ENCODE measurements at places on chromosomes 12 and 14. TPM values are rescaled to one million over a fixed set of nuclear protein-coding genes. Genes with fewer than 3 reads are reported as not detected.
A peak's percentile ranks its signal among the peaks of the same experiment; 100 is the strongest.

- no peaks in the 10 kb centered on the region for H3K27me3 ChIP-seq
- no peak overlapping the region for H3K27ac ChIP-seq
Measured at GRCh38 chr14:99147366-99147740, 124.6 kb downstream of the BCL11B start.

DNA sequence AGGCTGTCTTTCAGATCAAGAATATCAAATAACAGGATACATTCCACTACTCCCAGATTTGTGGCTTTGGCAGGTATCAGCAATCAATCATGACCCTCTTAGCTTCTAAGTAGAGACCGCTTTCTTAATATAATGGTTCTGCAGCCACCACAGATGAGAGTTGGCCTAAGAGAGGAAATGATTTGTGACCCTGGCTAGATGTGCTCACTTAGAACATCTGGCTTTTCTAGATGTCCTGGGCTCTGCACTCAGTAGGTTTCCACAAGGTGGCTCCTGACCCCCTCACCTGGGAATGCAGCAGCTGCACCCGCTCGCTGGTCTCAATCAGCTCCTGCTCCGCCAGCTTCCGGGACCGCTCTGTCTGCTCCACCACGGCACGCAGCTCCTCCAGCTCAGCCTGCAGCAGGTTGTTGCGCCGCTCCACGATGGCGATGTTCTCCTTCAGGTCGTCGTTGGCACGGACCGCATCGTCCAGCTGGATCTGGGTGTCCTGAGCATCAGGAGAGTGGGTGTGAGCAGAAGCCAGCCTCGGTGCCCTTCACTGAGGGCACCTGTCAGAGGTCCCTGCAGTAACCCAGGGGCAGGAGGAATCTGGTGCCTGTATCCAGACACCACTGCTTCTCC is 8.9 kb downstream of the CMTM5 start:
- H3K4me1 ChIP-seq = no peaks in the 10 kb centered on the region
- no peak for DNase-seq
- H3K27me3 ChIP-seq = no peaks in the 10 kb centered on the region

KLHDC1 gene
- 4.1 TPM for total RNA-seq

- no peak overlapping the region for H3K4me3 ChIP-seq
- H3K4me1 ChIP-seq = peaks cover 7% of the 10 kb centered on the region
- DNase-seq = no peak
- no peaks in the 10 kb centered on the region for H3K27me3 ChIP-seq
- H3K27ac ChIP-seq = no peak overlapping the region
Measured at GRCh38 chr14:81427348-81428058, 27.4 kb upstream of the STON2 start.

- H3K4me3 ChIP-seq = no peak overlapping the region
- DNase-seq = no peak
- H3K27me3 ChIP-seq = no peaks in the 10 kb centered on the region
- no peak overlapping the region for H3K27ac ChIP-seq
Measured at GRCh38 chr14:22314183-22314820, 274.7 kb downstream of the DAD1 start.

GRCh38 chr12:56046027-56046780 is 4.5 kb downstream of the RPS26 start:
- H3K27ac ChIP-seq = no peak overlapping the region
- H3K4me3 ChIP-seq = no peak overlapping the region
- no peaks in the 10 kb centered on the region for H3K27me3 ChIP-seq
- DNase-seq = no peak

SMOC1 gene
- 43.7 TPM for total RNA-seq

TPPP2 gene
- 5.9 TPM for total RNA-seq

GRCh38 chr12:5384015-5384414 is 47.9 kb upstream of the NTF3 start:
- H3K4me1 ChIP-seq = no peaks in the 10 kb centered on the region
- no peaks in the 10 kb centered on the region for H3K36me3 ChIP-seq
- H3K27me3 ChIP-seq = no peaks in the 10 kb centered on the region
- H3K4me3 ChIP-seq = no peak overlapping the region

SNRPF gene
- 10.5 TPM for total RNA-seq

GRCh38 chr12:89731089-89731488 is 22.5 kb upstream of the ATP2B1 start:
- no peaks in the 10 kb centered on the region for H3K36me3 ChIP-seq
- no peak overlapping the region for H3K4me3 ChIP-seq

DNA sequence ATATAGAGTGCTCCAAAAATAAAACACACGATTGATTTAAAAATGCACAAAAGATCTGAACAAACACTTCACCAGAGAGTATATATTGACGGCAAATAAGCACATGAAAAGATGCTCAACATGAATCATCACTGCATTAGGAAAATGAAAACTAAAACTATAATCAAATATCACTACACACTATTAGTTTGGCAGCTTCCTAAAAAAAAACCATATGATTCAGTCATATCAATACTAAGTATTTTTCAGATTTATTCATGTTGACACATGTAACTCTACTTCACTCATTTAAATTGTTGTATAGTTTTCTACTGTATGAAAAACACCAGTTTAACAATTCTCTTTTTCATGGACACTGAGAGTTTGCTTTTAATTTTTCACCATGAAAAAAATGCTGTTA is 41.6 kb downstream of the EXOC5 start:
- H3K27ac ChIP-seq = no peak overlapping the region
- peaks cover 21% of the 10 kb centered on the region for H3K36me3 ChIP-seq
- no peak overlapping the region for H3K4me3 ChIP-seq
- no peaks in the 10 kb centered on the region for H3K4me1 ChIP-seq
- DNase-seq = no peak
- no peaks in the 10 kb centered on the region for H3K27me3 ChIP-seq

ACOT2 gene
- total RNA-seq = 51.2 TPM

RAB3IP gene
- total RNA-seq = 11.7 TPM

GRCh38 chr14:100022772-100023451 is 42.3 kb upstream of the EVL start:
- no peak for DNase-seq
- no peak overlapping the region for H3K27ac ChIP-seq
- no peak overlapping the region for H3K4me3 ChIP-seq
- no peaks in the 10 kb centered on the region for H3K36me3 ChIP-seq

DNA sequence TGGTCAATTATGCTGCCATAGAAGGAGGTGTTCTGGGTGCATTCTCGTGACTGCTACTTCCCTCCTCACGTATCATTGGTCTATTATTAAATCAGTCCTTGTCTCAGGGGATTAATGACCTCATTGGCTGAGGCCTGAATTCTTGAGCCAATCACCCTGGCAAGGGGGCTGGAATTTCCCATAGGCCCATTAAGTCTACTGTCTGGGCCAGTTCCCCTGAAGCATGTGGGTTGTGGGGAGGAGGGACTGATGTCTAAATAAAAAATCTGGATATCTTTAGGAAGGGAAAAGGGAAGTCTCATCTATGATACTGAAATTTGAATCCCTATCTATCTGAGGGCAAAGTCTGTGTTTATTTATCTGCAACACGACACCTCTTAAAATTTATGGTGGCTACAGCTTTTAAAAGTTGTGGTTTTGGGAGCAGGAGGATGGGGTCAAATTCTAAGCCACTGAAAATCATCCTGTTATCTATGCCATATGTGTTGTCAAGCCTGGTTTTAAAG is 71.9 kb downstream of the DYRK2 start:
- peaks cover 2% of the 10 kb centered on the region for H3K4me1 ChIP-seq
- H3K27me3 ChIP-seq = no peaks in the 10 kb centered on the region
- no peak overlapping the region for H3K4me3 ChIP-seq

DTX1 gene
- total RNA-seq = 2.1 TPM

DNA sequence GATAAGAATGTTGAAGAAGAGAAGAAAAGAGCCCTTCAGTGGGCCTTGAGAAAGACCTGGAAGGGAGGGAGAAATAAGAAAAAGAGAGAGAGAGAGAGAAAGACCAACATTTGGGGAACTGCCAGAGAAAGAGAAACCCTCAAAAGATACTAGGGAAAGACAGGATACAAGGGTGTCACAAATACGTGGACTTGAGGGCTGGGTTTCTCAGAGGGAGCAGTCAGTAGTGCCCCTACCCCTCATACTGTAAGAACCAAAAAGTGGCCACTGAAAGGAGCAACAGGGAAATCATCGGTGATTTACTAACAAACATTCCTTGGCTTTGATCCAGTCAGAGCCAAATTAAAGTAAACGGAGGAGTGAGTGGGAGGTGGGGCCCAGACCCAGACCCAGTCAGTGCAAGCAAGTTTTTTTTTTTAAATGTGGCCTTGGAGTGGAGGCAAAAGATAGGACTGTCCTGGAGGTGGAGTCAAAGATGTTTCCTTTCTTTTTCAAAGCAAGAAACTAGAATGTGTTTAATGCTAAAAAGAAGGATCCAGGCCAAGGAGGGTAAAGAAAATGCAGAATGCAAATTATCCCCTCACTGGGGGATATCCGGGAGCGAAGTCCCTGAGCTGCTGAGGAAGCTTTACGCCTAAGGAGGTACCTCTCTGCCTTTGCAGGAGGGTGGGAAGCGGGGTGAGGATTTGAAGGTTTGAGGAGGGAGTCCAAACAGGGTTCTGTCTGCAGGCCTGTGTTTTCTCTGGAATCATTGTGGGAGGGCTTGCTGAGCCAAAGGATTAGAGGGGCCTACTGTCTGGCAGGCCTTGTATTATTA is 143.5 kb upstream of the AMIGO2 start:
- no peak for DNase-seq
- H3K27me3 ChIP-seq = no peaks in the 10 kb centered on the region
- peak overlapping the region; percentile 78 for H3K27ac ChIP-seq
- H3K4me3 ChIP-seq = no peak overlapping the region
